Cardiac septum (tissue), 1 donor: ENCODE measurements at places on chromosomes 13 and 19.

DNA sequence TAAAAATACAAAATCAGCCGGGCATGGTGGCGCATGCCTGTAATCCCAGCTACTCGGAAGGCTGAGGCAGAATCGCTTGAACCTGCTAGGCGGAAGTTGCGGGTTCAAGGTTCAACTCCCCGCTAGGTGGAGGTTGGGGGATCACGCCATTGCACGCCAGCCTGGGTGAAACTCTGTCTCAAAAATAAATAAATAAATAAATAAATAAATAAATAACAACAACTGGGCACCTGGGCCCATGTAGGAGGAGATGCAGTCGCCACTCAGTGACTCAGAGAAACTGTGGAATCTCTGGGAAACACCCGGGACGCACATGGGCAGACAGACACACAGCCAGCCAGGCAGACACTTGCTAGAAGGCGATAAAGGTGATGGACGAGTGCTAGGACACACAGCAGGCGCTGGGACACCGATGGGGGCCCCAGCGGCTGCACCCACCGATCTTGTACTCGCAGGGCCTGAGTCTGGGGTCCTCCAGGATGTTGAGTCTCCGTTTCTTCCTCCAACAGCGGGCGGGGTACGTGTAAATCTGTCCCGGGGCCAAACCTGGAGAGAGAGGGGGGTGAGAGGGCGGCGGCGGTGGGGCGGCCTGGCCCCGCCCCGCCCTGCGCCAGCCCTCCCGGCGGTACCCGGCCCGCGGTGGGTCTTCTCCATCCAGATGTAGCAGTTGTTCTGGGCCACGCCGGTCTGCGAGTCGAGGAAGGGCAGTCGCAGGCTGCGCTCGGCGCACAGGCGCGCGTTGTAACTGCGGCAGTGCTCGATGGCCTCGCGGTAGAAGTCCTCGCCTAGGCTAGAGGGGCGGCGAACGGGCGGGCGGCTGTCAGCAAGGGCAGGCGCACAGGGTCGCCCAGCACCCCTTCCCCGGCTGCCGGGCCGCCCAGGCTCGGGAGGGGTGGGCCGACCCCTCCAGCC, 1.8 kb downstream of the DPF1 start:
- DNase-seq = no peak

GRCh38 chr19:15419413-15420025, 731 bp upstream of the AKAP8L start:
- DNase-seq = no peak

DNA sequence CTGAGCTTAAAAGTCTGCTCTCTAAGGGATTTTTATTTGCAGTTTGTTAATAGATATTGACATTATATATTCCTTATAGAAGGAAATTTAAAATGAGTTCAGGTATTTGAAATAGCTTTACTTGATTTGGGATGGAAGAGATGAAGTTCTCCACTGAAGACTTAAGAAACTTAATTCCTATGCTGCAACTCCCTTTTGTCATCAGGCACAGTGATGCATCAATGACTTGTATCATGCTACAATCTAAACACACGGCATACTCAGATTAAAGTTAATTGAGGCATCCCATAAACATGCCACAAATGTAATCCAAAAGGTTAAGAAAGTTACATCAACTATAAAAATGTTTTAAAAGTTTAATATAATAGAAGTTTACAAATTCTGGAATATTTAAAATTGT, 109.0 kb downstream of the STARD13 start:
- no peak for DNase-seq

GRCh38 chr19:246551-246950, 44.7 kb downstream of the PLPP2 start:
- DNase-seq = no peak

- no peak for DNase-seq
Observed at GRCh38 chr13:109875746-109876145, 89.4 kb upstream of the IRS2 start.

- DNase-seq = no peak
Observed at GRCh38 chr13:44573790-44574465, 2.2 kb downstream of the TSC22D1 start.

GRCh38 chr13:31150315-31150985, 11.3 kb downstream of the HSPH1 start:
- DNase-seq = no peak

DNA sequence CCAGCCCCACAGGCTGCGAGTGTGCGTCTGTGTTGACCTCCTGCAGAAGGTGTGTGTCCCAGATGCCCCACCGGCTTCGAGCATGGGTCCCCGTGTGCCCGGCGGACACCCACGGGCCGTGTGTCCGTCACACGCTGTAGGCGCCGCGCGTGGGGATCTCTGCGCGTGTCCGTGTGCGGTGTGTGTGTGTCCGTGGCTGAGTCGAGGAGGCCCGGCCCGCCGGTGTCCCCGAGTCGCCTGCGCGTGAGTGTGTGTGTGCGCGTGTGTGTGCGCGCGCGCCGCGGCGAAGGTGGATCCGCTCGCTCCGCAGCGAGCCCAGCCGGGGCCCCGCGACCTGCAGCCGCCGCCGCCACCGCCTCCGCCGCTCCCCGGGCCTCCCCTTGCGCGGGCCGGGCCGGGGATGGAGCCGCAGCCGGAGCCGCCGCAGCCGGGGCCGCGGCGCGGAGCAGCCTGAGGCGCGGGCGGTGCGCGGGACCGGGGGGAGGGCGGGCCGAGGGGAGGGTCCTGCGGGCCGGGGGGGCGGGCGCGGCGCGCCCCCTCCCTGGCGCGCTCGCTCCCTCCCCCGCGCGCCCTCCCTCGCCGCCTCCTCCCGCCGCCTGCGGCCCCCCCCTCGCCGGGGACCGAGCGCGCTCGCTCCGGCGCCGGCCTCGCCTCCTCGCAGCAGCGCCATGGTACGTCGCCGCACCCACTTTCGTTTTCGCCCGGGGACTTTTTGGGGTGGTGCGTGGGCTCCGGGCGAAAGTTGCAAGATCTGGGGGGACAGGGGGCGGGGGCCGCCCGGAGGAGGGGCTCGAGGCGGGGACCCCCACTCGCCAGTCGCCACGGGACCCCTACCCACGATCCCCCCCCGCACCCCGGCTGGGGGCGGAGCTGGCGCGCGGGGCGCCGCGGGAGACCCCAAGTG, 7.1 kb upstream of the NFIC start:
- no peak for DNase-seq
